ENCODE measurements at places on chromosomes 12 and 14.

GRCh38 chr12:47308672-47309071, 228.9 kb upstream of the AMIGO2 start:
- no peak for DNase-seq

- no peak for DNase-seq
Observed at GRCh38 chr12:90064852-90065801, 356.5 kb upstream of the ATP2B1 start.

GRCh38 chr12:111846016-111846415, 4.0 kb downstream of the MAPKAPK5 start:
- DNase-seq: no peak

DNA sequence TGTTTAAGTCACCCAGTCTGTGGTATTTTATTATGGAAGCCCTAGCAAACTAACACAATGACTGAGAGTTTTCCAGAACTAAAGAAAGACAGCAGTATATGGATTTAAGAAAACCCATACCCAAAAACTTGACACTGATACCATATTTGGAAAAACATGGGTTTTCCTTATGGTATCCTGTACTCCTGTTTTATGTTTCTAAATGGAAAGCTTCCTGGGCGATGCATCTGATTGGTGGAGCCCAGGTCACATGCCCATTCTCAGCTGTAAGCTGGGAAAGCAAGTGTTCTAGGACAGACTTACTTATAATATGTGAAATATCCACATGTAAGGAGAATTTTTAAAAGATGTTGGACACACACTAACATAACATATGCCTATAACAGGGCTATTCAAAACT, 4.5 kb upstream of the RNASE4 start:
- DNase-seq: no peak

- DNase-seq: no peak
Observed at GRCh38 chr12:105382771-105383622, 52.5 kb downstream of the C12orf75 start.

DNA sequence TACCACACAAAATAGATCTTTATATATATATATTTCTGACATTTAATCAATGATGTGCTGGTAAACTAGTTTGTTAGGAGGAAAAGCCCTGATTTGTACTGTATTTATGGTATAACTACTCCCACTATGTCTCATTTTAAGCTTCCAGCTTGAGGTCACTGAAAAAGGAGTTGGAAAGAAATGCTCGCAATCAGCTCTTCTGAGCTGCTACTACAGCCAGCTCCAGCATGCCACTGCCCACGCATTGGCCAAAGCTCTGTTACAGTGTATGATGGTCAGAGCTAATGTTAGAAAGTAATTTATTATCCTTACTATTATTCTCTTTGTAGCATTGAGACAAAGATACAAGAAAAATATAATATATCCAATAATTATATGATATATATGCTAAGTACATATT, 55.0 kb upstream of the PCED1B start:
- no peak for DNase-seq

DNA sequence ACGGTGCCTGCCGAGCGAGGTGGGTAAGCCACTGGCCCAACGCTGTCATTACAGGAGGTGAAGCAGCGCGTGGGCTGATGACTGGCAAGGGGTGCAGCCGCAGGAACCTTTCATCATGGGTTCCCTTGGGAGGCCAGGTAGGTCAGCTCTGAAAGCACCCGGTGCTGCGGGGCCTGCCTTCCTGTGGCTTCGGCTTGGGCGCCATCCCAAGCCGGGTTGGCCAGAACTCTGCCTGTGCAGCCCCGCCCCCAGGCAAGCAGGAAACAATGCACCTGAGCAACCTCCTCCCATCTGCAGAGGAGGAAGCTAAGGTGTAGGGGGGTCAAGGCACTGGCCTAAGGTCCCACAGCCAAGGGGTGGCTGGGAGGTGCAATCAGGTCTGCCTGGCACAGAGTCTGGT, 20.0 kb upstream of the HHIPL1 start:
- no peak for DNase-seq

GRCh38 chr14:101878211-101878821, 86.1 kb upstream of the DYNC1H1 start:
- DNase-seq: no peak

GRCh38 chr14:75363130-75363529, 64.7 kb upstream of the JDP2 start:
- DNase-seq: no peak

DNA sequence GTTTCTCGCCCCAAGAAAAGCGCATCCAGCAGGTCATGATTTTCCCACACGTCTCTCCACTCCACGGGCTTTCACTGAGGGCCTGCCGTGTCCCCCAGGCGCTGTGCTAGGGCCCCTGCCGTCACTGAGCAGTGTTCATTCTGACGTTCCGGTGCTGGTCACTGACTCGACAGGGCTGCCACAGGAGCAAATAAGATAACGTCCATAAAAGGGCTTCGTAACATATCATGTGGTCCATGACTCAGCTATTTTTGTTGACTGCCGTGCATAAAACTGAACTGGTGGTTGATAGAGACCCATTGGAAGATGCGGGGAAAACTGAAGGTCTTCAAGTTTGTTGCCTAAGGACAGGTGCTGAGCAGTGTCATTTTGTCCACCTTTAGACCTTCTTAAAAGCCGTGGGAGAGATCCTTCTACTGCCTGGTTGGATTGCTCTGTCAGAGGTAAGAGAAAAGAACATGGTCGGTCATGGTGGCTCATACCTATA, 46.3 kb downstream of the ADGRD1 start:
- no peak for DNase-seq

DNA sequence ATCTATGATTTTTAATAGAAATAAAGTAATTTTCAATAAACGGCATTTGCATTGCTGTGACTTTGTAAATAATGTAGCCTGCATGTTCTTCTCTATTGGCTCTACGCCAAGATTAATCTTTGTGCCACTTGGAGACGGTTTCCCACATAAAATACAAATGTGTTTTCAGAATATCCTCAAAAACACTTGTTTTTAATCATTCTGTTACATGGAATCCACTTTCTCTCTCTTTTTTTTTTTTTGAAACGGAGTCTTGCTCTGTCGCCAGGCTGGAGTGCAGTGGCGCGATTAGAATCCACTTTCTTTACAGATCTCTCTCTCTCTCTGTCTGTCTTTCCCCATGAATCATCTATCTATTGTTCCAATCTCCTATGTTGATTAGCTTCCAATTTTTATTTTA, 22.8 kb upstream of the SSPN start:
- no peak for DNase-seq

- DNase-seq: no peak
Observed at GRCh38 chr14:82070753-82071152, 537.1 kb upstream of the SEL1L start.

- no peak for DNase-seq
Observed at GRCh38 chr12:124689631-124690030, 122.2 kb upstream of the NCOR2 start.

- DNase-seq: no peak
Observed at GRCh38 chr12:104423273-104423672, 33.5 kb upstream of the CHST11 start.
